ENCODE measurements at places on chromosomes 4 and X. TPM values are rescaled to one million over a fixed set of nuclear protein-coding genes. Genes with fewer than 3 reads are reported as not detected.

Gene SOX3
- total RNA-seq = not detected

- H3K36me3 ChIP-seq = no peaks in the 10 kb centered on the region
- DNase-seq = no peak
- no peak overlapping the region for H3K4me3 ChIP-seq
- H3K27ac ChIP-seq = no peak overlapping the region
Observed at GRCh38 chr4:37649268-37649667, 36.9 kb downstream of the RELL1 start.

GRCh38 chr4:187814737-187815465 lies 180.7 kb upstream of the ZFP42 start:
- H3K4me3 ChIP-seq = no peak overlapping the region
- no peaks in the 10 kb centered on the region for H3K36me3 ChIP-seq

- no peak overlapping the region for H3K4me3 ChIP-seq
- no peaks in the 10 kb centered on the region for H3K36me3 ChIP-seq
- no peaks in the 10 kb centered on the region for H3K4me1 ChIP-seq
Observed at GRCh38 chrX:94830717-94831116, 1156.7 kb downstream of the FAM133A start.

DNA sequence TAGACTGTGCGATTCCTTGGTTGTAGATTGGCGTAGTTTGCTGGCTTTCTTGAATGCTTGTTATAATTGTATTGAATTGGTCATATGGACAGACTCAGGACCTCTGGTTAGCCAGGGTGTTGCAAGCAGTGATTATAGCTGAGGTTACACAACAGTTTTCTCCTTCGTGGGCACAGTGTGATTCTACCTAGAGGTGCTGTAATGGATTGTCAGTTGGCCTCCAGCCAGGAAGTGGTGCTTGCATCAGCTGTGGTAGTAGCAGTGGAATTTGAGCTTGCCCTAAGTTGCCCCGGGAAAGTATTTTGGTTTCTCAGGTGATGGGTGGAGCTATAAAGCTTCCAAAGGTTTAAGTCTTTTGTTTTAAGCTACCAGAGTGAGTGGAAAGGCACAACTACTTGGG lies 23.1 kb upstream of the GABRG1 start:
- no peak overlapping the region for H3K4me3 ChIP-seq
- H3K4me1 ChIP-seq = no peaks in the 10 kb centered on the region
- no peak overlapping the region for H3K27ac ChIP-seq
- no peaks in the 10 kb centered on the region for H3K36me3 ChIP-seq
- no peaks in the 10 kb centered on the region for H3K27me3 ChIP-seq
